Stimulated activated CD4-positive, alpha-beta T cell treated with anti-CD3 and anti-CD28 coated beads, Interleukin-4, amount 100 ng/mL, for 1 hour (primary cell): ENCODE measurements at places on chromosomes 16 and 17.

- DNase-seq = no peak
Observed at GRCh38 chr16:66271074-66272060, 95.1 kb upstream of the CDH5 start.

DNA sequence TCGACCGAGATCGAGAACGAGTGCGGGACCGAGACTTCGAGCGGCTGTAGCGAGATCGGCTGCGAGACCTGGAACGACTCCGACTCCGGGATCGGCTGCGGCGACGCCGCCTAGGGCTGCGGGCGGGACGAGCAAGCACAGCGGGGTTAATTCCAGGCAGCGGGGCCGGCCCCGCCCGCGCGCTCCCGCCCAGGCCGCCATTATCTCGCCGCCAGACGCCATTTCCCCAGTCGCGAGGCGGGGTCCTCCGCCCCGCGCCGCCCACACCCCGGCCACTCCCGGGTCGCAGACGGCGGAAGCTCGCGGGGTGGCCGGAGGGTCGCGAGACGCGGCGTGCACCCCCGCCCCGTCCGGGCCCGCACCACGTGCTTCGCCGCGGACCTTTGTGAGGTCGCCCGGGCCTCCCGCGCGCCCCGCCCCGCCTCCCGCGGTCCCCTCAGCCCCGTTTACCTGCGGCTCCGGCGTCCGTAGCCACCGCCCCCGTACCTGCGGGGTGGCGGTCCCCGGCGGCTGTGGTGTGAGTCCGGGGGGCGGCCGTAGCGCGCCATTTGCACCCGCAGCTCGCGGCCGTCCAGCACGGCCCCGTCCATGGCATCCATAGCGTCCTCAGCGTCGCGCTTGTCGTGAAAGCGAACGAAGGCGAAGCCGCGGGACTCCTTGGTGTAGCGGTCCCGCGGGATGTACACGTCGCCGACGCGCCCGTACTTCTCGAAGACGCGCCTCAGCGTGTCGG, 616 bp downstream of the SRSF2 start:
- DNase-seq = peak; percentile 72

GRCh38 chr17:79400989-79401703, 209.7 kb downstream of the RBFOX3 start:
- DNase-seq = peak; percentile 71

- no peak for DNase-seq
Observed at GRCh38 chr17:79657036-79657435, 46.2 kb upstream of the RBFOX3 start.

DNA sequence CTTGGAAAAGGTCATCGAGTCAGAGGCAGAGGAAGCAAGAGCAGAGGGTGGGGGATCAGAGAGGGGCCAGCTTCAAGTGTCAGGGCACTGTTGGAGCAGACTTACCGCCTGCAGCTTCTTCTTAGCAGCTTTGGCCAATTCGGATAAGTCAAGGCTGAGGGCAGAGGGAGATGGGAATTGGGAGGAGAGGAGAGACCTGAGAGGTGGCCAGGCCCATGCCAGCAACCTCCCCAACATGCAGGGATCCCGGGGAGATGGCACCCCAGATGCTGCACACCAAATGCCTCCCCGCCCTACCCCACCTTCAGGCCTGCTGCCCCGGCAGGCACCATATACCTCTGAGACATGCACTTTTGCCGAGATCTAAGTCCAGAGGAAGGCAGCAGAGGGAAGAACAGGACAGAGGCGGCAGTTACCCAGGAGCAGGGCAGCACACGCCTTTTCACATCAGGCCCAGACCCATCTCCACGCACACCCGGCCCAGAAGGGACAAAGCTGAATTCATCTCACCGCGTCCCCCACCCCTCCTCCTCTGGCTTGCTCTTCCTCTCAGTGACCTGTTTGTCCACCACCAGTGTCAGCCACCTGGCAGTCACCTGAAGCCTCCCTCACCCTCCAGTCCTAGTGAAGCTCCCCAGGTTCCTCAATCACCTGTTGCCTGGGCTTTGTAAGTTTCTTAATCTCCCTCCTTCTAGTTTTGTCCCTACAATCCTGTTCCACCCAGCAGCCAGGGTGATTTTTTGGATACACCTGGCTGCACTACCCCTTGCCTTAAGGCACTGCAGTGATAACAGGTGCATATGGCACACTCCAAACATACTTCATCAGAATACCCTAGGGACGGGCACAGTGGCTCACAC, 10.4 kb downstream of the TP53I13 start:
- no peak for DNase-seq

GRCh38 chr17:27980043-27980442, 62.4 kb upstream of the NLK start:
- DNase-seq = no peak

DNA sequence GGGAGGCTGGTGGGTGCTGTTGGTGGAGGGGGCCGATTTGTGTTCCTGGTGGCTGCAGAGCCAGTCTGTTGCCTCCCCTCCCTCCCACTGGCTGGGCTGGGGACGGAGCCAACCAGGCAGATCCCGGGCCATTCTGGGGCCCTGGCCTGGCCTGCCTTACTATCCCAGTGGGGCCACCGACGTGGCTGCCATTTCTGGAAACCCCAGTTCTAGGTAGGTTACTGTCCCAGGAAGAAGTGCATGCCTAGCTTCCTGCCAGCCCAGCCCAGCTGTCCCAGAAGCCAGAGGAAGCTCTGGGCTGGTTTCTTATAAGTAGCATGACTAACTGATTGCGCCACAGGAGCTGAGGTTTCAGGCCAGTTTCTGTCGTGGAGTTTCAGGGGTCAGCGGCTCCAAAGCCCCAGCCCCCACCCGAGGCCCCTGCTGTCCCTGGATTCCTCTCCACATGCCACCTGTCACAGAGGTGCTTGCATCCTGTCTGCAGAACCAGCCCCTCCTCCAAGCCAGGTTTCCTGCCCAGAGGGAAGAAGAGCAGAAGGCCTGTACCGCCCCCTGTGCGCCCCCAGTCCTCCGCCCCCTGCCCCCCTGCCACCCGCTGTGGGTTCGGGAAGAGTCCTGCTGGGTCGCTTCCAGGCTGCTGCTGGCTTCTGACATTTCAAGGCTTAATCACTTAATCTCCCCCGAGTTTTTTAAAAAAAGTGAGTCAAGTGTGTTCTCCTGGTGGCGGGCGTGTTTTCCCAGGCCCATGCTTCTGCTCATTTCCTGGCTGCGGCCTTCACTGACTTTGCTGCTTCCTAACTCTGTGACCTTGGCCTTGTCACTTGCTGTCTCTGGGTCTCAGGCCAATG, 13.2 kb downstream of the IL4R start:
- DNase-seq = peak; percentile 29

DNA sequence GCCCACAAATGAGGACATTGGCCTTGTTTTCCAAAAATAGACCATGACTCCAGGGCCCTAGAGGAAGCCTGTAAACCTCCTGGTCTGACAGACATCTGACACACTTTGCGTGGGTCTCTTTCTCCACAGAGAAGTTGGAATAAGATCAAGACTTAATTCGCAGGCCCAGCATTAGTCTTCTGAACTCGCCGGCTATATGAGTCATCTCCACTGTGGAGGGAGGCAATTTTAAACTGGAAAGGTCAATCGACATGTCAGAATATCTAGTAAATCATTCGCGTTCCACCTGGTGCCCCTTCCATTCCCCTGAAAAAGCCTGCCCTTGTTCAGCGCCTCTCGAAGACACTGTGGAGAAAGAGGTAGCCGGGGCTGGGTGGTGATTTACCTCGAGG, 140.1 kb downstream of the CLEC16A start:
- DNase-seq = no peak

DNA sequence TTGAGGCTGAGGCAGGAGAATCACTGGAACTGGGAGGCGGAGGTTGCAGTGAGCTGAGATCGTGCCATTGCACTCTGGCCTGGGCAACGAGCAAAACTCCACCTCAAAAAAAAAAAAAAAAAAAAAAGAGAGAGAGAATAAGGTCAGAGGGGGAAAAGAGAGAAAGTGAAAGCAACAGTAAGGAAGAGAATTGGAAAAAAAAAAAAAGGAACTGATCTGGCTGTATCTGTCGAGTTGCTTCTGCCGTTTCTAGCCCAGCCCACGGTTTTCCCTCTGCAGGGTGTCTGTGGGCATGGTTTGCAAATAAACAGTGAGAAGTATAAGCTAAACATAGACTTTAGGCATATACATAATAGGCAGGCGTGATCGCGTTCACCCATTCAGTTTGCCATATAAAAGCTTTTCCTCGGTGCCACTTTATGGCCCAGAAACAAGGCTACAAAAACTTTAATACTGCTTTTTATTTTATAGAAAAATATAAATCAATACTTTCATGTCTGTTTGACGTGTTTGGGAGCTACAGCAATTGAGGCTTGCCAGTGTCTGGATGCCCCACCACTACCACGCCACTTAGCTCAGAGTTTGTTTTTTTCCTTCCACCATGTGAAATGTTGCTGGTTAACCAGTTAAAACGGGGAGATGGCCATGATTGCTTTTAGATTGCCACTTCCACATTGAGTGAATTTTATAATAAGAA, 436.7 kb downstream of the MAF start:
- no peak for DNase-seq

DNA sequence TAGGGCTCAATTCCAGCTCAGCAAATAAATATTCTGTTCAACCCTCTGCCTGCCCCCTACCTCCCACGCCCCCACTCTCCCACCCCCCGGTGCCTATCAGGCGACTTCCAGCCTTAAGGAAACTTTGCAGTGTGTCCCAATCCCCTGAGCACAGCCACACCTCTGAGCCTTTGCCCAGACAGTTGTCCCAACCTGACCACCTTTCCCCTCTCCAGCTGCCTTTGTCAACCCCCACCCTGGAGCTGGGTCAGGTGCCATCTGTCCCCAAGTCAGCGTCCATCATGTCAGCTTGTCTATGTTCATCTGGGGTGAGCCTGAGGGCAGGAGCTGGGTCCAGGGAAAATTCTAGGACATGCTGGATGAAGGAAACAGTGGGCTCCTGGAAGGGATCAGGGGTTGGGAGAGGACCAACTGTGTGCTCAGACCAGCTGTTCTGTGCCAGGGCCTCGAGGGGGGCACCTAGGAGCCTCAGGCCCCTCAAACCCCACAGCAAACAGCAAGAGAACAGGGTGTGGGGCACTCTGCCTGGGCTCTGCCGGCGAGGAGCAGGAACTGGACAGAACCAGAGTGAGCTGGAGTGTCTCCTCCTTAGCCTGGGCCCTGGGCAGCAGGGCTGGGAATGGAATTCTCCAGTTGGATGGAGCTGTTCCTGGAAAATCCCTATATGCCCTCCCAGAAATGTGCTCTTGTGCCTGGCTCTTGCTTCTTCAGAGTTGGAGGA, 17.8 kb downstream of the CDH16 start:
- no peak for DNase-seq

DNA sequence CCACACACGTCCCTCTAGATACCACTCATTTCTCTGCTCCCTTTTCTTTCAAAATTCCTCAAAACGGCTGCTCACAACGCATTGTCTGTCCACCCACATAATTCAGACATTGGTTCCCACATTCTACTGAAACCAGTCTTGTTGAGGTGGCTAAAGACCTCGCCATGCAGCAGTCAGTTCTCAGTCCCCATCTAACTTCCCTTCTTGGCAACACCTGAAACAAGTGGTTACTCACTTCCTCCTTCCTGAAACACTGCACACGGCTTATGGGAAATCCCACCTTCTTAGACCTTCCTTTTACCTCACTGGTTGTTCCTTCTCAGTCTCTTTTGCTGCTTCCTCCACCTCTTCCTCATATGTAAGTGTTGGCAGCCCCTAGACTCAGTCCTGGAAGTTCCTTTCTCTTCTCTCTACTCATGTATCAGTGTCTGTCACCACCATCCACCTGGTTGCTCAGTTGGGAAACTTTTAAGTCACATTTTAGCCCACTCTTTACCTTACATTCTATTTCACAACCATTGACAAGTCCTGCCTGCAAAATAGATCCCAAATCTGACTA, 277.1 kb downstream of the CEP112 start:
- DNase-seq = no peak

GRCh38 chr16:79902351-79902750, 301.8 kb upstream of the MAF start:
- no peak for DNase-seq

DNA sequence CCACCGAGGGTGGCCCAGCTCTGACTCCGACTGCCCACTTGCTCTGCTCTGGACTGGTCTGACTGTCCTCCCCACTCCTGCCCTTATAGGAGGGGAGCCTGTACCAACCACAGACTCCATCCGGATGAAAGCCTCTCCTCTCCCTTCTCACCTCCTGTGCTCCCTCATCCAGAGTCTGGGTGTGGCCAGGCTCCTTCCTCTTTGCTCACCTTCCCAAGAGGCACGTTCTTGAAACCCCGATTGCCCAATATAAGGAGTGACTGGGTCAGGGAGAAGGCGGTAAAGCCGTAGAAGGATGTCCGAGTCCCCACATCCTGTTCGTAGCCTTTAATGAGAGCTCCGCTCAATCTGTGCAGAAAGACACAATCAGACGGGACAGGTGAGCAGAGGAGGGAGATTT, 17.1 kb downstream of the ST6GALNAC1 start:
- no peak for DNase-seq

DNA sequence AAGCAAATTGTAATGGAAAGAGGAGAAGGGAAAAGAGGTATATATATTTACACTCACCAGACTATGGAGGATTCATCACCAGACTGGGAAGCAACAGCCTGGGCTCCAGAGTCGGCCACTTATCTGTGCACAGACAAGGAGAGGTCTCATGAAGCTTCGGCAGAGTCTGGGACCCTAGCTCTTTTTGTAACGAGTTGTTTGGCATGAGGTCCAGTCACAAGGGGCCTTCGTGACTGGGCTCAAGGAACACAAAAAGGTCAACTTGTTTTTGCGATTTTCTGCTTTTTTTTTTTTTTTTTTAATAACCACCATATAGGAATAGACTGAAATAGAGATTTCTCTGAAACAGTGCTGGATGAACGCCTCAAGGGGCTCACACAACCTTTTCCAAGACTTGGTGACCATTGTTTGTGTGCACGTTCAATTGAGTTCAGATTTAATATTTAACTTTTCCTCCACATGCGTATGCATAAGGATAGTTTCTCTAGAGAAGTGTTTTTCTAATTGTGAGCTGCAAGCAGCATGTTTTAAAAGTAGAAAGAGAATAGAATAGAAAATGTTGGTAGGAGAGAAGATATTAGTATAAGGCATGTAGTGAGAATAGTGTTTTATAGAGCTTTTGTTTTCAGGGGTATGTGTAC, 25.8 kb downstream of the BPTF start:
- no peak for DNase-seq

DNA sequence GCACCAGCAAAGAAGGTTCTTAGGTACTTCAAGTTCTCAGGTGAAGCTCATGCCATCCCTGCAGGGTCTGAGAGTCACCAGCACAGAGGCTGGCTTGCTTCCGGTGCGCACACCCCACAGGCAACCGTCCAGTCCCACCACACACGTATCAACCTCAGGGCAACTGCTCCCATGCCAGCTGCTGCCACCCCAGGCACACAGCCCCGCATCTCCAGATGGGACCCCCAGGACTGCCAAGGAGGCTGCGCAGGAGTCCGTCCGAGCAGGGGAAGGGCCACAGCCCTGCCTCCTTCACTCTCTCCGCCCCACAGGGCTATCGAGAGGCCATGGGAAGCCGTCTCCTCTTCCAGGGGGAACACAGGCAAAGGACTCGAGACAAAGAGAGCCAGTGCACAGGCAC, 13.3 kb downstream of the KIFC3 start:
- DNase-seq = no peak

DNA sequence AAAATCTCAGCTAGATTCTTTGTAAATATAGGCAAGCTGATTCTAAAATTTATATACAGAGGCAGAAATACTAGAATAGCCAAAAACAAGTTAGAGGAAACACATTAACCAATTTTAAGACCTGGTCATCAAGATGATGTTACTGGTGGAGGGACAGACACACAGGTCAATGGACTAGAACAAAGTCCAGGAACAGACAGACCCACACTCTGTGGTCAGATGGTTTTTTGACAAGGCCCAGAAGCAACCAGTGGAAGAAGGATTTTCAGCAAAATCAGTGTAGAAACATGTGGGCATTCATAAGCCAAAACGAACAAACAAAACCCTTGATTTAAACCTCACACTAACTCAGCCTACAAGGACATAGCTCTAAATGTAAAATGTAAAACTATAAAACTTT, 99.7 kb upstream of the METRNL start:
- no peak for DNase-seq

GRCh38 chr17:44653384-44653783, 2.9 kb upstream of the MEIOC start:
- no peak for DNase-seq
